ENCODE measurements at places on chromosomes 6 and 20.

GRCh38 chr6:46244670-46245069, 73.9 kb upstream of the ENPP5 start:
- no peak for DNase-seq

GRCh38 chr6:119096721-119097565, 18.5 kb upstream of the FAM184A start:
- DNase-seq = peak; percentile 21

GRCh38 chr6:17115251-17116116, 13.6 kb downstream of the STMND1 start:
- no peak for DNase-seq

DNA sequence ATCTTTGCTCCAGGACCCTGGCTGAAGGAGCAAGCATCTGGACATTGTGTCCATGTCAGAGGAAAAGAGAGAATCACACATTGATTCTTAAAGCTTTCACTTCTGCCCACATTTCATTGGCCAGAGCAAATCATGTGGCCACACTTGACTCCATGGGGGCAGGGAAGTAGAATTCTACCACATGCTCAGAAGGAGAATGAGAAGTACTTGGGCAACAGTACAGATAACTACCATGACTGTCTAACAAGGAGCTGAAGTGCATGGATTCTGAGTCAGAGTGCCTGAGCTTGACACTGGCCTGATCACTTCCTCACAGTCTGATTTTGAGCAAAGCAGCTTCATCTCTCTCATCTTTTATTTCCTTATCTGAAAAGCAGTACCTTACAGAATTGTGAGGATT, 38.6 kb downstream of the GHRH start:
- DNase-seq = no peak

- DNase-seq = no peak
Measured at GRCh38 chr6:157059781-157060180, 263.5 kb downstream of the TMEM242 start.

- DNase-seq = no peak
Measured at GRCh38 chr20:47468290-47469050, 33.2 kb upstream of the NCOA3 start.

- no peak for DNase-seq
Measured at GRCh38 chr20:63831993-63832686, 1.1 kb upstream of the ZBTB46 start.

GRCh38 chr6:30129265-30130178, 6.4 kb upstream of the TRIM40 start:
- DNase-seq = no peak

DNA sequence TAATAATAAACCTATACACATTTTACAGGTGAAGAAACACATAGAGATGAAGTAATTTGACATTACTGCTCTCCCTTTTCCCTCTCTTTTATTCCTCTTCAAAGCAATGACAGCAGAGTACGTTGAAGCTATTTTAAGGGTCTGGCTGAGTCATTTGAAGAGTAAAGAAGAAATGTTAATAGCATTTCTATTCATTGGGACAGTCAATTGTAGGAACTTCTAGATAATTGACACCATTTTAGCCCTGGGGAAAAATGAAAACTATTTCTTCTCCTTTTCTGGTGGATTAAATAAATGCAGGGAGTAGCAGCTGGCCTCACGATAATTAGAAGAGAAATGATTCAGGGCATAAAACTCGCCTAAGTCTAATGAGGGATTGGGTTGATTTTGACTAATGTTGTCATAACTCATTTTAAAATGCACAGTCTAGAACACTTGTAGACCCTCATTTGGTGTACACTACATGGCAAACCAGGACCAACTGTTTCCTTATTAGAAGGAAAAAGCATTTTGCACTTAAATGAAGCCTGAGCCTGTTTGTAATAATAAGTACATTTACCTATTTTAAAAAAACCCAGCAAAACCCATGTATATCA, 48.1 kb downstream of the RIPOR2 start:
- DNase-seq = no peak

DNA sequence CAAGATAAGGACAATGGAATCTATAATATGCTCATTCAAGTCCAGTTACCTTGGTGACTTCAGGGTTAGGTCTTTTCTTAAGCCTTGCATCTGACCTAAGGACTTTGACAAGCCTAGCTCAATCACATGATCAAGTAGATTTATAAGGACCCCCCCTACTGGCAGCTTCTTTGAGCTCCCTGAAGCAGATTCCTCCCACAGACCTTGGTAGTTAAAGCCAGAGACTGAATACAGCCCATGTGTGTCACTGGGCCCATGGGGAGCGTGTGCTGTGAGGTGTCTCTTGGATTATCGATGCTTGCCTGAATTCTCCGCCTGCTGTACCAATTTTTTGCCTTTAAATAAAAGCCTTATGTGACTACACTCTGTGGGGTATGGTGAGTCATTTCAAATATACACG, 372.7 kb upstream of the RGS17 start:
- no peak for DNase-seq

DNA sequence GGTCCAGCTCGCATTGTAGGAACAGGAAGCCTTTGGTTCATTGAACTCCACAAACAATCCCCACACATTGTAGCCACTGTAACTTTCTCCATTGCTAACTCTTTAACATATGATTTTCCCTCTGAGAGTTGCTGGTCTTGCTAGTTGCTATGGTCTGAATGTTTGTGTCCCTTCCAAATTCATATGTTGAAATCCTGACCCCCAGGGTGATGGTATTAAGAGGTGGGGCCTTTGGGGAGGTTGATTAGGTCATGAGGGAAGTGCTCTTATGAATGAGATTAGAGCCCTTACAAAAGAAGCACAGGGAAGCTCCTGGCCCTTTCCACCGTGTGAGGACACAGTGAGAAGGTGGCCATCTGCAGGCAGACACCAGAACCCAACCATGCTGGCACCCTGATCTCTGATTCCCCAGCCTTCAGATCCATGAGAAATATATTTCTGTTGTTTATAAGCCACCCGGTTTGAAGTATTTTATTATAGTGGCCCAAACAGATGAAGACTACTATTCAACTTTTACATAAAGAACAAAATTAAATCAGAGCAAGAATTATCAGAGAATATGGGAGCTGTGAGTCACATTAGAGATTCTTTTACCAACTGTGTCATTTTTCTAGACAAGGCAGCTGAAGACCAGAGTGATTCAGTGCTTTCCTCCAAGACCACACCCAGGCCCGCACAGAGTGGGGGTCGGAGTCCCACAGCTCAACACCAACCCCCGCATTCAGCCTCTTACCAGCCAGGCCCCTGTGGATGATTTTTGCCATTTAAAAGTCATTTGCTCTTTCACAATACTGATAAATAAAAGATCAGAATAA, 143.0 kb downstream of the SAMD5 start:
- DNase-seq = no peak

- DNase-seq = no peak
Measured at GRCh38 chr6:16184551-16184950, 53.8 kb upstream of the GMPR start.

DNA sequence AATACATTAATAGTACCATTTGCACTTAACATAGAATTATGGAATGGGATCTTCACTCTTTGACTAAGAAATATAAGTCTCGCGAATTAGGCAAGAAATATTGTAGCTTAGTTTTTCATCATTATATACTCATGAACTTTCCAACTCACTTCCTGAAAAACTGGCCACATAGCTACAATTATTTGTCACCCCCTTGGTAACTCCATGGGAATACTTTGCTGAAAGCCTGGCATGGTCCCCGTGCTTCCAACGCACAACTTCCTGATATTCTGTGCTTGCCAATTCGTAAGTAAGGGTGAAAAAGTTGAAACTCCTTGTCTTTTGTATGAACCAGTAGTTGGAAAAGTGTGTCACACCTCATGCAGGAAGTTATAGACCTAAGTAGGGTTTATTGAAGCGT, 23.7 kb upstream of the HLA-DQA1 start:
- no peak for DNase-seq

DNA sequence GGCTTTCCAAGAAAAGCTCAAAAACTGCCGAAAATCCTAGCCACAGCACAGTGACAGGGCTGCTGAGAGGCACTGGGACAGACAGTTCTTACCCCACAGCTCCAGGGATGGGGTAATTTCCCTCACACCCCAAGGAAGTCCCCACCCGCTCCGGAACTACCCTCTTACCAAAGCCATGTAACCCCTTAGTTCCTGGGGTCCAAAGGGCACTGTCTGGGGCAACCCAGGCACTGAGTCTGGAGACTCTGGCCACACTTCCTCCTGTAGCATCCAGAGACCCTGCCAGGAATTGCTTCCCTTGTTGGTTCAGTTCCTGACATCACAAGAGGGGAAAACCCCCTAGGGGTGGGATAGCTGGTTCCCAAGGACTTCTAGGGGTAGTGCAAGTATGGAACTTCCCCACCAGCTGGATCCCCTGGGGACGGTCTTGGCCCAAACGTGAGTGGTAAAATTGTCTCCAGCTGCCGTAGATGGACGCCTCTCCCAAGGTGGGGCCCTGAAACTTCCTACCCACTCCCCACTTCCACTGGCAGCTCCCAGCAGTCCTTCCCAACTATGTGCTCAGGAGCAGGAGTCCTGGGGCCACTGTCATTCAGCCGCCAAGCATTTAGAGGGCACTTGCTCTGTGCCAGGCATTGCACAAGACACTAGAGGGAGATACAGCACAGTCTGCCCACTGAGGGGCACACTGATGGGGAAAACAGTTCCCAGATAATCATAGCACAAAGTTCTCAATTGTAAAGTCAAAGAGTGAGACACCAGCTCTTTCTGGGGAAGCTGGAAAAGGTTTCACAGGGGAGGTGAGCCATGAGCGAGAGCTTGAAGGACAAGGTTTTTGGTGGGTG, 17.2 kb upstream of the HCK start:
- DNase-seq = no peak

DNA sequence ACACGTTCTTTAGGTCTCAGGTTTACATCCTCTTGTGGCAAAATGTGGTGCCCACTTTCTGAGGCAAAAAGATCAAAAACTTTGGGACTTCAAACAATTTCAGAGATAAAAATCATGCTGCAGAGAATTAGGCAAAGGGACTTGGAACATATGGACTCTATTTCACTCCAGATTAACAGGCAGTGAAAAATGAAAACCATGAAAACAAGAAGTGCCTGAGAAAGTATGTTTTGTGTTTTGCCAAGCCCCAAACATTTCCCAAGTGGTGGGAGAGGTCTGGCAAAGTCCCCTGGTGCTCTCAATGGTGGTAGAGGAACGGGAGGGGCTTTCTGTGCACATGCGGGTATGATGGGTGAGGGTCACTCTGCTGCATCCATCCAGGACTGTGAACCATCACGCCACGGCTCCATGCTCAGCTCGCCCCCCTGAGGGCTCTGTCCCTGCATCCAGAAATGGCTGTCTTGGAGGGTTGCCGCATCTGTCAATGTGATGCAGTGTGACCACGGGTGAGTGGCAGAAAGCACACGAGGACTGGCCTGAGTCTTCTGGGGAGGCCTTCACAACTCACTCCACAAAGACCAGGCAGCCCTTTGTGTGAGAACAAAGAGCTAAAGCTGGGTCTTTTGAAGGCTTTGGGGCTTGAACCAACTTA, 43.2 kb upstream of the TBC1D7 start:
- DNase-seq = no peak

DNA sequence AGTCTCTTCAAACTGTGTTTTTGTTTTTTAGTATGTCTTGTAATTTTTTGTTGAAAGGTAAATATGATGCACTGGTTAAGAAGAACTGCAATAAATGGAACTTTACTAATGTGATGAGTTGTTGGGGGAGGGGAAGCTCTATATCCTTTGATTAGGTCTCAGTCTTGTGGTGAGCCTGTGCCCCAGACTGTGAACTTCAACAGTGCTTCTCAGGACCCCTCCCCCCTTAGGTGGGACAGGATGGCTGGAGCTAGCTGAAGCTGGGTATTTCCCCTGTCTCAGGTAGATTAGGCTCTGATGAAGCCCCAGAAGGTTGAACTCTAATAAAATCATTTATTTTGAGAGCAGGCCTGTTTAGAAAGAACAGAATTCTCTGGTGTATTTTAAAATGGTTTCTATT, 31.4 kb upstream of the TASP1 start:
- no peak for DNase-seq

DNA sequence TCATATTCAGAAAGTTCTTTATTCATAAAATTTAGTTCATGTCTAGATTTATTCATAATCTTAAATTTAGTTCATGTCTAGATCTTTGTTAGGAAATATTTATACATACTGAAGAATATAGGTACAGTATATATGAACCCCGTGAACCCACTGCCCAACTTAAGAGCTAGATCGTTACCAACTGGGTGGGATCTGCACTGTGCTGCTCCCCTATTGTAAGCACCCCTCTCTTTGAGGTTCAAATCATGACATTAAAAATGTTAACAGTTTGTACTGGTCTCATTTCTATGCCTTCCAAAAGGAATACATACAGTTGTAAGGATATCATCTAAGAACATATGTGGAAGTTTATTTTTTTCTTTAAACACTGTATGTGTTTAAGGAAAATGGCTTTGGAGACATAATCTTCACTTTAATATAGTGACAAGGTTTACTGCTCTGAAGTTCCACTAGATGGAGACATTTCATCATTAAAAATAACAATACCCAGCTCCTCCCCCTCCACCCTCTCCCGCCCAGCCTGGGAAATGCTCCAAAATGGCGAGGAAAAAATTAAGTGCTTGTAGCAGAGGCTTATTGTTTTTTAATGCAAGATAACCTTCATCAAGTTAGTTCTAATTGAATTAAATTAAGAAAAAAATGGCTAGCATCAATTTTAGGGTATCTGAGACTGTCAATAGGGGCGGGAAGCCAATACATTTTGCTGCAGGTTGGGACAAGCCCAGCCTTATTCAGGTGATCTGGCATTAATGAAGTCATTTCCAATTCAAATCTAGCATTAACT, 104.1 kb upstream of the TRAF3IP2 start:
- DNase-seq = peak; percentile 10

DNA sequence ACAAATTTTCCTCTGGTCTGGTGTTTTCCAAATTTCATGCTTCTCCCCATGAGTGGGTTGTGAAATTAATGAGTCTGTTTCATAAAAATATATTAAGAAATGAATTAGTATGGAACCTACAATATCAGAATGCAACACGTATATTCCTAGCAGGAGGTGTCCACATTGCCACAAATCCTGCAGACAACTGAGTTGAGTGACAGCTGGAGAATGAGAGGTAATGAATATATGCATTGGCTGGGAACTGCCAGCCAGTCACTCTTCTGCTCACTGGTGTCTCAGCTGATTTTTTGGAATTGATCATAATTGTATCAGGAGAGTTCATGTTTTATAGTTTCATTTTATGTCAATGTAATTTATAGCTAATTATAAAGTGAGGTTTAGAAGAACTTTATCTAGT, 6.3 kb upstream of the ARFGEF3 start:
- DNase-seq = no peak

- peak; percentile 22 for DNase-seq
Measured at GRCh38 chr6:37456816-37457560, 24.0 kb downstream of the CMTR1 start.

DNA sequence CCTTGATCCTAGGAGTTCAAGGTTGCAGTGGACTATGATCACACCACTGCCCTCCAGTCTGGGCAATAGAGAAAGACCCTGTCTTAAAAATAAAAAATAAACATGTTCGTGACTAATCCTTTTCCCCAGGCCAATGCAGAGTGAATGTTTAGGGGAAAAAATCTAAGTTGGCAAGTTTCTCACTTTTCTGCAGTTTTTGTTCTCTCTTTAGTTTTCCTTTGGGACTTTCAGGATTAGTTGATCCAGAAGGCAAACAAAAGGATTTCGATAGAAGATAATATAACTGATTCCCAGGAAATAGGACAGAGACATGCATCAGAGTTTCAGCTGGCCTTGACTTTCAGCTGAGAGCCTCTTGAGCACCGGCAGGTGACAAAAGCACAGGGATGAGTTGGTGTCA, 53.3 kb downstream of the SOD2 start:
- no peak for DNase-seq

Data from amygdala (tissue), 56 donors.